ENCODE measurements at places on chromosomes 7 and 10.

DNA sequence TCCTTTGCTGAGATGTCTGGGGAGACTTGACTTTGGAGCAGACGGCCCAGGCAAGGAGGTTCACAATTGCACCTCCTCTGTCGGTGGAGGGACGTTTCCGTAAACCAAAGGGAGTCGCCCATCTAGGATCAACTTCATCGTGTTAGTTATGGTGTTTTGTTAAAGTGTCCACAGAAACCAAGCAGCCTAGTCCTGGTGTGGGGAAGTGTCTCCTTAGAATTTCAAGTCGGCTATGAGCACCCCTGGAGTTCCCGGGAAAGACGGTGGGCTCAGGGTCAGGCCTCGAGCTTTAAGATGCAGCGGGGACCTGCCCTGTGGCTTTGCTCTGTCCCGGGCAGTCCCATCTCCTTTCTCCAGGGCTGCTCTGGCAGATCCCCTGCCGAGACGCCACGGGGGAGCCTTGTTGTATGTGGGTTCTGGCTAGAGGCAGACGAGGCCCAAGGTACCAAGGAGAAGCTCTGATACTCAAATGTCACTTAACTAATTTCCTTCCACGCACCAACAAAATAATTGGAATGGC is 319.2 kb downstream of the ADARB2 start:
- no peak for DNase-seq

DNA sequence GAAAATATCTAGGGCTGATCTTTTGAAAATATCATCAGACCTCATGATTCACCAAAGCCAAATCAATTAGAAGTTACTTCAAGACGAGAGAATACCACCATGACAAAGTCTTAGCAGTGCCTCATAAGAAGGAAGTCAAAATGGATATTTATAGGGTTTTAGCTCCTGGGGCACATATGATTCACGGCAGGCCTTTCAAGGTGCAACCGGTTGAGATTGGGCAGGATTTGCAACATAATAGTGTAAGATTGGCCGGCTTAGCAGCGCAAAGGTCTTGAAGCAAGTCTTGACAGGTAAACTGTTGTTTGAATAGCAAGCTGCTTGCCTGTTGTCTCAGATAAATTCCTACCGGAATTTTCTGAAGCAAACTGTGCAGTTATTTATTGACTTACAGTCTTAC is 17.5 kb downstream of the ADRB1 start:
- DNase-seq, result no peak

GRCh38 chr7:46226860-46227259 is 305.8 kb upstream of the IGFBP3 start:
- no peak for DNase-seq

DNA sequence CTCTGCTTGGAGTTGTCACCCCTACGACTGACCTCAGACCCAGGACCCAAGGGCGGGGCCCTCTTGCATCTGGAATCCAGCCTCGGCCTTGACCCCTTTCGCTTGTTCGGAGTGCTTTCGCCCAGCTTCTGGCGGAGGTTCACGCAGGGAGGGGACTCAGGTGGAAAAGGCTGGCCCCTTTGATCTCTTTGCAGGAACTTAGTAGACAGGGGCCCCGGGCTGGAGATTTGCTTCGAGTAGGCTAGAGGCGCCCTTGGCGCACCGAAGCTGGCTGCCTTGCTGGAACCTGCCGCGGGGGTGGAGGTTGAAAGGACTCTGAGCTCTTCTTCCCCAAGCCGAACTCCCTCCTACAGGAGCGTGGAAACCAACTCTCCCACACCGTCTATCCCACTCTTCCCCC is 255.1 kb downstream of the OTUD1 start:
- no peak for DNase-seq

DNA sequence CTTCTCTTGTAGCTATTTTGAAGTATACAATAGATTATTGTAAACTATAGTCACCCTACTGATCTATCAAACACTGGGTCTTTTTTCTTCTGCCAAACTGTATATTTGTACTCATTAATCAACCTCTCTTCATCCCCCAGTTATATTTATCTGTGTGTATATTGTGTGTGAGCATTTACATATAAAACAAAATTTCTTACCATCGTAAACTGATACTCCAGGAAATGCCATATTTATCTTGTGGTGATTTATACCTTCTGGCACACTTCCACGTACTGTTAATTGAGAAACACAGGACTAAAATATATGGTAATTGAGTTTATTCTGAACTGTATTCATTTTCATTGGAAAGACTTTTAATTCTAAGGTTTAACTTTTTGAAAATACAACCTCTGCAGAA is 18.9 kb downstream of the ANLN start:
- DNase-seq, result no peak
